ENCODE measurements at places on chromosomes 13 and 19.

- DNase-seq: no peak
Measured at GRCh38 chr19:39469567-39469966, 11.1 kb upstream of the TIMM50 start.

DNA sequence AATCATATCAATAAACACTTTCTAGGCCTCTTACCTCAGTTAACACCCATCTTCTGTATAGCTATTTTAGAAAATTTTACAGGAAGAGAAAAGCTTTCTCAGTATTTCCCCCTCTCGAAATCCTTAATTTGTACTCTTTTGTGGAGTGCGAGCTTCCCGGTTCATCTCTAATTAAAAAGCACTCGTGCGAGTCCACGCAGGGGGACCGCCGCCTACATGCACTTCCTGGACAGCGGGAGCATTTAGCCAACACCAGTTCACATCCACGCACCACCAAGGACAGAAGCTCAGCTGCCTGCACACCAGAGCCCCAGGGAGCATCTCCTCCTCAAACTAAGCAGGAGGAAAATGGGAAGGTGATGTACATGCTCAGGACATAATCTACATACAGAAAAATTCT is 60.0 kb downstream of the RASA3 start:
- no peak for DNase-seq

DNA sequence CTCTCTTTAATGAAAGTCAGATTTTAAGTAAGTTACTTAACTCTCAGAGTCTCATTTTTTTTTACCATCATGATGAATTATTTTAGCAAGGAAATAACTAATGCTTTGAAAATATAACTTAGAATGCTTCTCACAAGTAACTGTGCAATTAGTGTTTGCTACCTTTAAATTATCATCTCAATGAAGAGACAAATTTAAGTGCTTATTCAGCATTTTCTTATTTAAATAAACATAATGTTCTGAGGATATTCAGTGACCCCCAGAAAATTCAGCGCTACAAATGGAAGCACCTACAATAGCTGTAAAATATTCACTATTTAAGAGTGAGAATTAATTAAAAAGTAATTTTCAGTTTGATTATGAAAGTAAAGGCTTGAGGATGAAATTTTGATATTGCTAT is 527.2 kb downstream of the SLITRK1 start:
- no peak for DNase-seq

DNA sequence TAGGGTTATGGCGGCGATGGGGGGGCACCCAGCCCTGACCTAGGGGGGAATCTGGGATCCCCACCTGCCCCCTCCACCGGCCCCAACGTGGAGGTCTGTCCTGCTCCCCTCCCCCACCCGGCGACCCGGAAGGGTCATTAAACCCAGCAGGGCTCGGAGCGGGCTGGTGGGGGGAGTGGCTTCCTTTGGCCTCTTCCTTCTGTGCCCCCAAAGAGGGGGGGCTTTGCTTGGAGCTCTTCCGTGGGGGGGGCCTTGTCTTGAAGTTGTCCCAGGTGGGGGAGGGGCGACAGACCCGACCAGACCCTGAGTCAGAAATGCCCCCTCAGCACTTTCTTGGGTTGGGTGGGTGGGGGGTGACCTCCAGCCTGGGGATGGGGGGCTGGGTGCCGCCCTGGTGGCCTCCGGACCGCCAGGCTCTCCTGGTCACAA is 1.5 kb downstream of the ARID3A start:
- DNase-seq: no peak

DNA sequence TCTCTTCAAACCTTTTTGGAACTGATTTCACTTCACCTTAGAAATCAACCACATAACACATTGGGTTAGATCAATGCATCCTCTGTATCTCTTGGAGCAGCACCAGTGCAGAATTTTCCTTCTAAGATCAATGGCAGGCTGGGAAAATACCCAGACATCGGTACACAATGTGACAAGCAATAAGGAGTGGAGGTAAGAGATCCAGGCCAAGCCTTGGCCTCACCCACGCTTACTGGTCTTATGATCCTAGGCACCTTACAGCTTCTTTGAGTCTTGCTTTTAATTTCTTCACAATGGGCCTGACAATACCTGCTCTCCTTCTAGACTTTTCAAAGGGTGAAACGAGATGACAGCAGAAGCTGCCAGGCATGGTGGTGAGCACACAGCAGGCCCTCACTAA is 232.0 kb downstream of the LACC1 start:
- DNase-seq: no peak

GRCh38 chr19:50475736-50476223 is 527 bp upstream of the EMC10 start:
- no peak for DNase-seq

DNA sequence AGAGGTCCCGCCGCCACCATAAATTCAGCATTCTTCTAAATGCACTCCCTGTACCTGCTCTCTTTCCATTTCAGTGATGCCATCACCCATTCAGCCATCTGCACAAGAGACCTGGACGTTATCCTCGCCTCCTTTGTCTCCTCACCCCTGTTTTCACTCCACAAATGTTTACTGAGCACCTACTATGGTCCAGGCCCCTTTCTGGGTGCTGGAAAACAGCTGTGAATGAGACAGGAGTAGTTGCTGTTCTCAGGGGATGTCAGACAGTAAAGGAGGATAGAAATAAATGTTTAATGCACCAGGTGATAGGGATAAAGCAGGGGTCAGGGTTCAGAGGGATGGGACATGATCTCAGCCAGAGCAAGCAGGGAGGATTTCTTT is 3.3 kb downstream of the AP1M1 start:
- no peak for DNase-seq
